ENCODE measurements at places on chromosomes 16 and 17.

- DNase-seq: no peak
Observed at GRCh38 chr16:86595983-86596605, 17.7 kb downstream of the FOXL1 start.

- DNase-seq: peak; percentile 55
Observed at GRCh38 chr16:2963074-2963722, 877 bp upstream of the KREMEN2 start.

- no peak for DNase-seq
Observed at GRCh38 chr17:56635641-56636040, 42.1 kb downstream of the NOG start.

GRCh38 chr16:27841061-27841801, 222.3 kb downstream of the GSG1L start:
- no peak for DNase-seq

GRCh38 chr17:74935585-74936469, at the start of gene OTOP3:
Gene OTOP3, plus strand, starts transcription at chr17:74935898. Its CDS starts 24 bp downstream, at chr17:74935922.
- DNase-seq: no peak

- no peak for DNase-seq
Observed at GRCh38 chr16:3865241-3865640, 15.3 kb downstream of the CREBBP start.

GRCh38 chr17:42090964-42091790, 7.1 kb downstream of the ZNF385C start:
- DNase-seq: no peak

DNA sequence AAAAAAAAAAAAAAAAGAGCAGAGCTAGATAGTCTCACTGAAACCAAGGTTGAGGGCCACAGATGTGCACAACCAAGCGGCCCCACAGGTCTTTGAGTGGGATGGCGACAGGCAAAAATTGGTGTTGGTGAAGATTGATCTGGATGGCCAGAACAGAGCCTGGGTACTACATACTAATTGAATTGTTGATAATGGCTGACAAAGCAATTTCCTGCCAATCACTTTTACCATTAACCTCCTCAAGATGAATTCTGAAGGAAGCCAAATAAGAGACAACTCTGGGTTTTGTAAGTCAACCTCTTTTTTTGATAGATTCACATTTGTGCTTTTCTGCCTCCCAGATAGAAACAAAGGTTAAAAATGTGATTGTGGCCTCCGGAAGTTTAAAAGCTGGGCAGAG, 19.4 kb upstream of the HS3ST3B1 start:
- no peak for DNase-seq

DNA sequence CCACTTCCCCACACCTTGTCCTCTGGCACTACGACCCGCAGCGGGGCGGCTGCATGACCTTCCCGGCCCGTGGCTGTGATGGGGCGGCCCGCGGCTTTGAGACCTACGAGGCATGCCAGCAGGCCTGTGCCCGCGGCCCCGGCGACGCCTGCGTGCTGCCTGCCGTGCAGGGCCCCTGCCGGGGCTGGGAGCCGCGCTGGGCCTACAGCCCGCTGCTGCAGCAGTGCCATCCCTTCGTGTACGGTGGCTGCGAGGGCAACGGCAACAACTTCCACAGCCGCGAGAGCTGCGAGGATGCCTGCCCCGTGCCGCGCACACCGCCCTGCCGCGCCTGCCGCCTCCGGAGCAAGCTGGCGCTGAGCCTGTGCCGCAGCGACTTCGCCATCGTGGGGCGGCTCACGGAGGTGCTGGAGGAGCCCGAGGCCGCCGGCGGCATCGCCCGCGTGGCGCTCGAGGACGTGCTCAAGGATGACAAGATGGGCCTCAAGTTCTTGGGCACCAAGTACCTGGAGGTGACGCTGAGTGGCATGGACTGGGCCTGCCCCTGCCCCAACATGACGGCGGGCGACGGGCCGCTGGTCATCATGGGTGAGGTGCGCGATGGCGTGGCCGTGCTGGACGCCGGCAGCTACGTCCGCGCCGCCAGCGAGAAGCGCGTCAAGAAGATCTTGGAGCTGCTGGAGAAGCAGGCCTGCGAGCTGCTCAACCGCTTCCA, 2.6 kb downstream of the METTL26 start:
- DNase-seq: no peak

- no peak for DNase-seq
Observed at GRCh38 chr17:35842239-35842638, 26.5 kb downstream of the HEATR9 start.

DNA sequence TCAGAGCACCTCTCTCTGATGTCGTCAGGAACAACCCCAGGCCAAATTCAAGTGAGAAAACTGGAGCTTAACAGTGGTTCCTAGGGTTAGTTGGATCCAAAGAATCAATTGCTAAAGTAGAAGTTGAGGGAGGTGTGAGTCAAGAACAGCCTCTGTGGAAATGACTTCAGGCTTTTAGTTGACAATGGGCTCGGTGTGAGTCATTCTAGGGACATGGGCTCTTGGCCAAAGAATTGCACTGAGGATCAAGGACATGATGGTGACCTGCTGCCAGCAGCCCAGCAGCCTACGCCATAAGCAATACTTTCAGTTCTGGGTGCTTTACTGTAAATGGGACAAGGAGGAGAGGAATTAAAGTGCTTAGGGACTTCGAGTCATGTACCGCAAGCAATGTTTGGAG, 32.1 kb upstream of the SMURF2 start:
- DNase-seq: peak; percentile 39

DNA sequence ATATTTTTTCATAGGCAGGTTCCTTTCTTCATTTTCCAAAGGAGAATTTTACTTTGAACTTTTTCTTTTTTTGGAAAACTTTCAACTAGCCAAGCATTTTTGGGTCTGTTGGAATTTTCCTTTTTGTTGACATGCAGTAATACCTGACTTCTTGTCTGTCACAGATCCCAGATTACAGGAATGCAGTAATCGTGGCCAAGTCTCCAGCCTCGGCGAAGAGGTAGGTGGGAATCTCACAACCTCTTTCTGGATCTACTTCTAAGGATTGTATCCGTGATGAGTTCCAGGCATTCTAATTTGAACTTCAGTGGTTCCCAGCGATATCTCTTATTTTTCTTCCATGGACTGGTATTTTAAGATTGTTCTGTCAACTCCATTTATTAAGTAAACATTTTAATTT, 31.7 kb downstream of the PRPSAP2 start:
- DNase-seq: no peak

- DNase-seq: no peak
Observed at GRCh38 chr17:38654411-38655398, 20.1 kb downstream of the EPOP start.

DNA sequence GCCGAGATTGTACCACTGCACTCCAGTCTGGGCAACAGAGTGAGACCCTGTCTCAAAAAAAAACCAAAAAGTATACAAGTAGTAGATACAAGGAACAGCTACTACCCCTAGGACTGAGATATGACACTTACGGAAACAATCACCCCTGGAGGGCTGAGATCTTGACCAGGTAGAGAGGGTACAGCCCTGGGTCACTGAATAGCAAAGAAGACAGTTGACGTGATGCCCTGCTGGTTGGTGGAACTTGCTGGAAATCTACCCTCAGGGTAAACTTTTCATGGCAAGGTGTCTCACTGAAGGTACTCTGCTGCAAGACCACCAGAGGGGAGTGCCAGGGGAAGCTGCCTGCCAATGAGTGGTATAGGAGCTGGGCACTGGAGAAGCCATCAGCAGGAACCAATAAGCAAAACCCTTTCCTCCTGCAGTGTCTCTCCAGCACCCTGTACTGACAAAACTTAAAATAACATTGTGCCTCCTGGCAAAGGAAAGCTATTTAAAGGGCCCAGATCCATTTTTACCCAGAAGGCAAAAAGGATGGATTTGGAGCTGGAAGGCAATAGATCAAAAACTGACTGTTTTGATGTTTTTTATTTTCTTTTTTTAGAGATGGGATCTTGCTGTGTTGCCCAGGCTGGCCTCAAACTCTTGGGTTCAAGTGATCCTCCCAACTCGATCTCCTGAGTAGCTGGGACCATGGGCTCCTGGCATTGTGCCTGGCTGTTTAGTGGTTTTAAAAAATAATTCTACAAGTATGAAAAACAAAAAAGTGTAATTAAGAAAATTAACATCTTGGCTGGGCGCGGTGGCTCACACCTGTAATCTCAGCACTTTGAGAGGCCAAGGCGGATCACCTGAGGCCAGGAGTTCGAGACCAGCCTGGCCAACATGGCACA, 11.3 kb upstream of the PDXDC1 start:
- no peak for DNase-seq

- DNase-seq: no peak
Observed at GRCh38 chr17:35876534-35876933, 3.6 kb downstream of the CCL5 start.

GRCh38 chr17:79939755-79940458, 95.8 kb downstream of the TBC1D16 start:
- no peak for DNase-seq

DNA sequence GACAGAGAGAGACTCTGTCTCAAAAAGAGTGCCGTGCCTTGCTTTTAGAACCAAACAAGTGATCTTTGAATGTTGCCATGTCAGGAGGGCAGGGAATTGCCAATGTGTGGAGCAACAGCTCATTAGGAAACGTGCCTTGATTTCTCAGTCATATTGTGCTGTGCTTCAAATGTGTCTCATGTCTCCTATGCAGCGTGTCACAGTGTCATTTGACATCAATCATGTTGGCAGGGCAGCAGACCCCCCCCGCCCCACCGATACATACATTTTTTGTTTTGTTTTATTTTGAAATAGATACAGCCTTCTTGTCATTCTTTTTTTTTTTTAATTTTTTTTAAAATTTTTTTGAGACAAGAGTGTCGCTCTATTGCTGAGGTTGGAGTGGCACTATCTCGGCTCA, 22.1 kb downstream of the MRC2 start:
- DNase-seq: no peak

GRCh38 chr17:45394091-45394490, 38.6 kb downstream of the ARHGAP27 start:
- DNase-seq: no peak

DNA sequence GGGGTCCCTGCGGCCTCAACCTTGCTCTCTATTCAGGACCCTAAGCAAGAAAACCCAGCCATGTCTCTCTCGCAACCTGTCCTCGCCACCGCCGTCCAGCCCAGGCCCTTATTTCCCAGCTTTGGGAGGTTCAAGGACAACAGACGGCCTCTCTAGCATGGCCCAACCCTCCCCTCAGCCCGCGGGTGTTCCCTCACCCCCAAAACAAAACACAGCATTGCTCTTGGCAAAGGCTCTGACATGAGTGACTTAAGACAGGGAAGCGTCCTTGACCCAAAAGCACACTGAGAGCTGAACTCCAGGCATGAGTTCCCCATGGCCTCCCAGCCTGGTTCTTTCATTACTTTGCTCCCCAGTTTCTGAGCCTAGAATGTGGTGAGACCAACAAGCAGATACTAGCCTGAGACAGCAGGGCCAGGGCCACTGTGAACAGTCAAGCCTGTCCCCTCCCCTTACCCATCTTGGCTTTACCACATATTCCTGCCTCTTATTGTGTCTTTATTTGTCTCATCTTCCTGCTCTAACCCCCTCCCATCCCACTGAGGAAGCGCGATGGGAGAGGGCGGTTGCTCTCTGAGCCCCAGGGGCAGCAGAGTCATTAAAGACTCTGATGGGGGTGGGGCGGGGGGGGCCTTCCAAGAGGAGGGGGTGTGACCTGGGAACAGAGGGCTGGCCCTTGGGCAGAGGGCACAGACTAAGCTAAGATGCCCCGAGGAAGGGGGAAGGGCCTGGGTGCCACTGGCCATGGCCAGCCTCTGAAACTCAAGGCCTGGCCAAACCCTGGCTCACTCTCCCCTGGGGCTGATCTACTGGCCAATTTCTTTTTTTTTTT, 11.8 kb downstream of the SREBF1 start:
- DNase-seq: no peak

DNA sequence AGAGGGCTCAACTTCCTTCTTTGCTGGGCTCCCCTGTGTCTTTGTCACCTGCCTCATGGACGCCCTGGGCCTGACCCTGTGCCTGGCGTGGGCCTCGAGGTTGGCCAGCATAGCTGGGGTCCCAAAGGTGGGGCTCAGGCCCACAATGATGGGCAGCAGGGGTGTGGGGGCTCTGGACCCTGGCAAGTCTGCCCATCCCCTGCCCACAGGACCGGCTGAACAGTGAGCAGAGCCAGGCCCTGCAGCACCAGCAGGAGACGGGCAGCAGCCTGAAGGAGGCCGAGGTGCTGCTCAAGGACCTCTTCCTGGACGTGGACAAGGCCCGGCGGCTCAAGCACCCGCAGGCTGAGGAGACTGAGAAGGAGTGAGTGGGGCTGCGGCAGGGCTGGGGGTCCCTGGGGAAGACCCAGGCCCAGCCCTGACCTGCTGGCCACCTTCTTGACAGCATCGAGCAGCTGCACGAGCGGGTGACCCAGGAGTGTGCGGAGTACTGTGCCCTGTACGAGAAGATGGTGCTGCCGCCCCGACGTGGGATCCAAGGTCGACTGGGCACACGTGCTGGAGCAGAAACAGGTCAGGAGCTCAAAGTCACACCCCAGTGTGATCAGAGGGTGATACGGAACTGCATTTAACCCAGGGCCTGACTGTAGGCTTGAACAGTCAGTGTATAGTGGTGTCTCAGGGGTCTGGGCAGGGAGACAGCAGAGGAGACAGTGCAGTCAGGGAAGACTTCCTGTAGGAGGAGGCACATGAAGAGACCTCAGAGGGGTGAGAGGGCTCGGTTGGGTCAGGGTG, 3.8 kb downstream of the EVPLL start:
- no peak for DNase-seq

- DNase-seq: no peak
Observed at GRCh38 chr17:53891726-53892125, 69.0 kb downstream of the KIF2B start.

- DNase-seq: no peak
Observed at GRCh38 chr16:4426021-4426684, 485 bp downstream of the DNAJA3 start.

DNA sequence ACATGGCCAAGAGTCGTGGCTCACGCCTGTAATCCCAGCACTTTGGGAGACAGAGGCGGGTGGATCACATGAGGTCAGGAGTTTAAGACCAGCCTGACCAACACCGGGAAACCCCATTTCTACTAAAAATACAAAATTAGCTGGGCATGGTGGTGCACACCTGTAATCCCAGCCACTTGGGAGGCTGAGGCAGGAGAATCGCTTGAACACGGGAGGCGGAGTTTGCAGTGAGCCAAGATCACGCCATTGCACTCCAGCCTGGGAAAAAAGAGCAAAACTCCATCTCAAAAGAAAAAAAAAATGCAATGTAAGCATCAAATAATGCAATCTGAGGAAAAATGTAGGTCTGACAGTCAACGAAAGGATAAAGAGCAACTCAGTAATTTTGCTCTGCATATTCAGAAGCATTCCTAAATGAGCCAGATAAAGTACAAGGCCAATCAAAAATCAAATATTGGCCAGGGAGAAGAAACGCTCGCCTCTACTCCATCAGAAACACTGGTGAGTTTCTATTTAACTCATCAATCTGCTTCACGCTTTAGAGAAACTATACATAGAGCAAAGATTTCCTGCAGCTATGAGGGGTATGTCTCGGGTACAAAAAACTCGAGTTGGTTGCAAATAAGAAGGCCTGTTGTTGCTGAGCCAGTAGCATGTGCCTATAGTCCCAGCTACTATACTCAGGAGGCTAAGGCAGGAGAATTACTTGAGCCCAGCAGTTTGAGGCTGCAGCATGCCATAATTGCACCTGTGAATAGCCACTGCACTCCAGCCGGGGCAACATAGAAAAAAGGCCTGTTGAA, 3.7 kb downstream of the TXNDC11 start:
- DNase-seq: no peak

All from CD4-positive, alpha-beta T cell treated with Interferon alpha-2 for 1 hour (primary cell).